Immature natural killer cell (primary cell): ENCODE measurements at places on chromosomes 5 and 9. TPM values are rescaled to one million over a fixed set of nuclear protein-coding genes. Genes with fewer than 3 reads are reported as not detected.

The GHR gene
- not detected for polyA plus RNA-seq

DNA sequence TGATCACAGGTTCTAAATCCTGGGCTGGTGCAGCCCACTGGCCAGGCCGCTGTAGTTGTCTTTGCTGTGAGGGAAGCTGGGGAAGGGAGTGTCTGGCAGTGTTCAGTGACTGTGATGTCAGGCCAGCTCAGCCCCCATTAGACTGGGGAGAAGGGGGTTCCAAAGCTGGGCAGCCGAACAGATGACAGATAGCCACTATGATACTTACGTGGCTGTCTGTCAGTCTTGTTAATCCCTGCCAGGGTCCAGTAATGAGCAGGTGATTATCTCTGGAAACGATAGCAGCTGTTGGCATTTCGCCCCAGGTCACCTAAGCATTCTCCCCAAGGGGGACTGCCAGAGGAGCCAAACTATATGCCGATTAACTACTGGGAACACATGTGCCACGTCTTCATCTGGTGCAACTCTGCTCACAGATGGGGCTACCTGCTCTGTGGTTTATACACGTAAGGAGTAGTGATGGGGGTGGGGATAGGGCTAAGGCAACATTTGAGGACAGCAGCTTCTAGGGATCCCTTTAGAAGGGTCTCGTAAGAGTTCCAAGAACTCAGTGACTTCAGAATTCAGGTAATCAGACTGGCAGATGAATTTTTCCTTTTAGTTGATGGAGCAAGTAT is 396.3 kb downstream of the KDM4C start:
- DNase-seq = no peak

DNA sequence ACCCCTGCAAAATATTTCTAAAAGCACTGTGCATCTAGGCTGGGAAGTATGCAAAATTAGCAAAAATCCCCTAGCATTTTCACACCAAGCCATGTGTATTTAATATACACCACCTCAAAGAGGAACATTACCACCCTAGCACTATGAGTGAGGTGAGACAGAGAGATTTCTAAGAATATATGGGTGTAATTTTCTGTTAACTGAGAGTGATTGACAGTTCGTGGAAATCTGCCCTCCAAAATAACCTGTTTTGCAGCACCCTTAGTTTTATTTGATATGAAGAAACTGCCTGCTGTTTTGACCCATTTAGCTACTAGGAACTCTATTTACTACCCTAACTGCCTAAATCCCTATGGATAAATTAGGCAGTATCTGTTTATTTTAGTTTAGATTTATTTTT is 64.2 kb upstream of the CDKN2B start:
- DNase-seq = no peak

The PHF24 gene
- not detected for polyA plus RNA-seq

DNA sequence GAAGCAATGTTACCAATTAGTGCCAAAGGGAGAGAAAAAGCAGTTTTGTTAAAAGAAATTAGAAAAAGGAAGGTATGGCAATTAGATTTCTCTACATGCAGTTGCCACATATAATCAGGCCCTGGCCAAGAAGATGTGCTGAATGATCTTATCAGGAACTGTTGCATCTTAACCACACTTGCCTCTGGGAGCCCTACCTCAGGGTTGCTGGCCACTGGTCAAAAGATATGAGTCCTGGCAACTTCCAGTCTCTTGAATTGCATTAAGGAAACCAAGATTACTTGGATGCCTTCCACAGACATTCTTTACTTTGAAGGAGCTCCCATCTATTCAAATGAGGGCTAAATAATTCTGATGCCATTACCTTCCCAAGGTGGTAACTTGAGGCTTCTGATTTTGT is 60.4 kb downstream of the TNC start:
- no peak for DNase-seq

GRCh38 chr9:31916591-31917241 is 467.7 kb upstream of the ACO1 start:
- DNase-seq = no peak
